Sigmoid colon (tissue), 7 donors: ENCODE measurements at places on chromosomes 4 and X. TPM values are rescaled to one million over a fixed set of nuclear protein-coding genes. Genes with fewer than 3 reads are reported as not detected.
A peak's percentile ranks its signal among the peaks of the same experiment; 100 is the strongest.

Gene PPP1R2C
- not detected for polyA plus RNA-seq

DNA sequence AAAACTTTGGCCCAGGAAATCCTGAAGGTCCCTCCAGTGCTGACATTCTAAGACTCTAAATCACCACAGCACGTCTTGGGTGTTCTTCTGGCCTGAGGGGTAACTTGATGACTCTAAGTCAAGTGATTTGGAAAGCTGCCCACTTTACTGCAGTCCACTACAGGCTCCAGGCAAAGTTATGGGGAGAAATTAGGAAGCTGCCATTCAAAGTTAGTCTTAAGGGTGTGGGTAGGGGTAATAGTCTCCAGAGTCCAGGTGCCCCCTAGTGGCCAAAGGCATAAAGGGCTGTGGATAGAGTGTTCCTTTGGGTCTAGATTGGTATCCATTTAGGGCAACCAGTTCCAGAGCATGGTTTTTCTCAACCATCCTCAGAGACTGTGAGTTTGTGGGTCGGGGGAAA, 38.7 kb upstream of the SLC16A2 start:
- no peak overlapping the region for H3K4me3 ChIP-seq
- no peaks in the 10 kb centered on the region for H3K4me1 ChIP-seq
- no peak overlapping the region for H3K27ac ChIP-seq
- H3K27me3 ChIP-seq = no peaks in the 10 kb centered on the region
- no peaks in the 10 kb centered on the region for H3K36me3 ChIP-seq

DNA sequence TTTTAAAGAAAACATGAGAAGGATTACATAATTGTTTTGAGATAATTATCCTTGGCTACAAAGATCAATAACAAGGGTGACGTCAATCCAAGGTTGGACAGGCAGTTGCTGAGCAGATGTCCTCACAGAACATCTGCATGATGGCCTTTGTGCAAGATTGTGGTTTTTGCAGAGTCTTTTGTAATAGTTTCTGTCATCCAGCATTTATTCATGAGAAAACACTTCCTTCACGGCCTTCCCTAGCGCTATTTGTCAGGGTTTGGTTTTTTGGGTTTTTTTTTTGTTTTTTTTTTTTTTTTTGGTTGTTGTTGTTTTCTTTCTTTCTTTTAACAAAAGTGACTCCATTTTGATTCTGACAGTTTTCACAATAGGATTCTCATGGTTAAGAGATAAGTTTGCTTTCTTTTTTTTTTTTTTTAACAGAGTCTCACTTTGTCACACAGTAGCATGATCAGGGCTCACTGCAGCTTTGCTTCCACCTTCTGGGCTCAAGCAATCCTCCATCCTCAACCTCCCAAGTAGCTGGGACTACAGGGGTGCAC, 31.5 kb upstream of the ELF2 start:
- H3K27me3 ChIP-seq = no peaks in the 10 kb centered on the region
- H3K4me3 ChIP-seq = no peak overlapping the region
- H3K36me3 ChIP-seq = no peaks in the 10 kb centered on the region
- H3K4me1 ChIP-seq = no peaks in the 10 kb centered on the region
- H3K27ac ChIP-seq = no peak overlapping the region
- DNase-seq = peak; percentile 71

DNA sequence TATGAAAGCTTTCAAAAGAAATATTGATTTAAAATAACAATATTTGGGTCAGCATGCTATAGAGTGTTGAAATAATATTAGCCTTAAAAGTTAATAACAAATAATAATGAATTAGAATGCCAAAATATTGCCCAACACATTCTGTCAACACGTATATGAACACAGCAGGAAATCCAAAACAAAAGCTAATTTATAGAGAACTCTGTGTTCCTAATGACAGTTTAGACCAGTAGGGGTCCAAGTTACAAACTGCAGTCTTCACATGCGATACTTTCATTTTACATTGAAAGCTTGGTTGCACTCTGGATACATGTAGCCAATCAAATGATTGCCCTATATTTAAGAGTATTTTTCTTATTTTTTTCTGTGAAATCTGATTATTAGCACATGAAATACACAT, 274.4 kb downstream of the DCTD start:
- H3K27ac ChIP-seq = no peak overlapping the region
- DNase-seq = no peak
- H3K36me3 ChIP-seq = no peaks in the 10 kb centered on the region

- H3K4me1 ChIP-seq = no peaks in the 10 kb centered on the region
- no peak overlapping the region for H3K4me3 ChIP-seq
- peak overlapping the region; percentile 61 for H3K27ac ChIP-seq
These were observed 12.1 kb upstream of the CC2D2A start for GRCh38 chr4:15457406-15458201.
